ENCODE measurements at places on chromosomes 4 and X. TPM values are rescaled to one million over a fixed set of nuclear protein-coding genes. Genes with fewer than 3 reads are reported as not detected.

DNA sequence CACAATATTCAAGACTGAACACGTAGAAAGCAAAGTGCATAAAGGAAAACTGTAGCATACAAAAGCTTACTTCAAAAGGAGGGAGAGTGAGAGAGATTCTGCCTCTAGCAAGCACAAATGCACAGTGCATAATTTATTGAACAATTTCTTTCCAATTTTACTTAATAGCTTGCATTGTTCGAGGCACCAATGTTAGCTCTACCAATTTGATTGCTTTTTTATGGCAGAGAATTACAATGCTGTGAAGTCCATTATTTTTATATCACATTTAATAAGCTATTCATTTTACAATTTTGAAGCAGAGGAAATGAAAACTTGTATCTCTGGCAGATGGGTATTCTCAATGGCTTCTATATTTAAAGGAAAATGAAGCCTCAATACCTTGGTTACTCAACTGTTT, 331.7 kb downstream of the GPM6A start:
- no peak for DNase-seq

The GABRG1 gene
- not detected for total RNA-seq

The LGI2 gene
- 5.0 TPM for total RNA-seq

The HSFX1 gene
- total RNA-seq, result 2.0 TPM

DNA sequence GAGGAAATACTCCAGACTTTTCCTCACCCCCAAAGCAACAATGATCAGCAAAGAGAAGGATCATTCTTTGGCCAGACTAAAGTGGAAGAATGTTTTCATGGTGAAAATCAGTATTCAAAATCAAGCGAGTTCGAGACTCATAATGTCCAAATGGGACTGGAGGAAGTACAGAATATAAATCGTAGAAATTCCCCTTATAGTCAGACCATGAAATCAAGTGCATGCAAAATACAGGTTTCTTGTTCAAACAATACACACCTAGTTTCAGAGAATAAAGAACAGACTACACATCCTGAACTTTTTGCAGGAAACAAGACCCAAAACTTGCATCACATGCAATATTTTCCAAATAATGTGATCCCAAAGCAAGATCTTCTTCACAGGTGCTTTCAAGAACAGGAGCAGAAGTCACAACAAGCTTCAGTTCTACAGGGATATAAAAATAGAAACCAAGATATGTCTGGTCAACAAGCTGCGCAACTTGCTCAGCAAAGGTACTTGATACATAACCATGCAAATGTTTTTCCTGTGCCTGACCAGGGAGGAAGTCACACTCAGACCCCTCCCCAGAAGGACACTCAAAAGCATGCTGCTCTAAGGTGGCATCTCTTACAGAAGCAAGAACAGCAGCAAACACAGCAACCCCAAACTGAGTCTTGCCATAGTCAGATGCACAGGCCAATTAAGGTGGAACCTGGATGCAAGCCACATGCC, 89.7 kb downstream of the TET2 start:
- no peak for DNase-seq

GRCh38 chrX:12814420-12814819, 23.2 kb downstream of the PRPS2 start:
- no peak for DNase-seq

GRCh38 chr4:63430105-63430504, 979.1 kb downstream of the TECRL start:
- no peak for DNase-seq

The NLGN4X gene
- total RNA-seq, result 2.0 TPM

DNA sequence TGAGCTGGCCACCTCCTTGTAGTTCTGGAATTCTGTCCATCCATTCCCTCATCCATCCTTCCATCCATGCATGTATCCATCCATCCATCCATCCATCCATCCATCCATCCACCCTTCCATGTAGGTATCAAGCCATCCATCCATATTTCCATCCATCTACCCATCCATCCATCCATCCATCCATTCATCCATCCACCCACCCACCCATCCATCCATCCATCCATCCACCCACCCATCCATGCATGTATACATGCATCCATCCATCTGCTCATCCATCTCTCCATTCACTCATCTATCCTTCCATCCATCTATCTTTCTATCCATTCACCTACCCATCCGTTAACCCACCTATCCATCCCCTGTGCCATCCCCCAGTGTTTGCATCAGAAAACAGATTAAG, 153.6 kb upstream of the STX18 start:
- DNase-seq, result no peak

DNA sequence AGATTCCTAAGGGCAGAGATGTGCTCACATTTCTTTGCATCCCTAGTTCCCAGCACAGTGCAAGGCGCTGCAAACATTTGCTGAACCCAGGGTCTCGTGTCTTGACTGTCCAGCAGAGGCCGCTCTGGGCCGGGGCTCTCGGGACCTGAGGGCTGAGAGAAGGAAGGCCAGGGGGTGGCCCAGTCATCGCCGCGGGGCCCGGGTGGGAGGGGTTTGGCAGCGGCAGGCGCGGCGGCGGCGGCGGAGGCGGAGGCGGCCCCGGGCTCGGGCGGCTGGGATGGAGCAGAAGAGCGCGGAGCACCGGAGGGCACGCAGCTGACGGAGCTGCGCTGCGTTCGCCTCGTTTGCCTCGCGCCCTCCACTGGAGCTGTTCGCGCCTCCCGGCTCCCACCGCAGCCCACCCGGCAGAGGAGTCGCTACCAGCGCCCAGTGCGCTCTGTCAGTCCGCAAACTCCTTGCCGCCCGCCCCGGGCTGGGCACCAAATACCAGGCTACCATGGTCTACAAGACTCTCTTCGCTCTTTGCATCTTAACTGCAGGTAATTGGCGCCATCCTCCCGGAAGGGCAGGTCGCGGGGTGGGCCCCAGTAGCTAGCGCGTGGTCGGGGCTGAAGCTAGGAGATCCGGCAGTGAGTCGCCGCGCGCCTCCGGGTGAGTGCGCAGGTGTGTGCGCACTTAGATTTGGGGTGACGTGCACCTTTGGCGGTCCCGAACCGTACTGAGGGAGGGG, at the start of gene PARM1:
TSS of gene PARM1 (plus strand) at position 285 of the 730 bp plus-strand sequence. CDS start at position 497, 212 bp downstream.
- peak; percentile 92 for DNase-seq

The CYBB gene
- total RNA-seq, result 9.8 TPM

- DNase-seq, result no peak
Observed at GRCh38 chr4:158816955-158817354, 48.1 kb downstream of the FNIP2 start.

GRCh38 chrX:131704136-131704695, 160.3 kb downstream of the OR13H1 start:
- peak; percentile 91 for DNase-seq

The CXorf66 gene
- total RNA-seq, result not detected

The PRRG1 gene
- 9.8 TPM for total RNA-seq

DNA sequence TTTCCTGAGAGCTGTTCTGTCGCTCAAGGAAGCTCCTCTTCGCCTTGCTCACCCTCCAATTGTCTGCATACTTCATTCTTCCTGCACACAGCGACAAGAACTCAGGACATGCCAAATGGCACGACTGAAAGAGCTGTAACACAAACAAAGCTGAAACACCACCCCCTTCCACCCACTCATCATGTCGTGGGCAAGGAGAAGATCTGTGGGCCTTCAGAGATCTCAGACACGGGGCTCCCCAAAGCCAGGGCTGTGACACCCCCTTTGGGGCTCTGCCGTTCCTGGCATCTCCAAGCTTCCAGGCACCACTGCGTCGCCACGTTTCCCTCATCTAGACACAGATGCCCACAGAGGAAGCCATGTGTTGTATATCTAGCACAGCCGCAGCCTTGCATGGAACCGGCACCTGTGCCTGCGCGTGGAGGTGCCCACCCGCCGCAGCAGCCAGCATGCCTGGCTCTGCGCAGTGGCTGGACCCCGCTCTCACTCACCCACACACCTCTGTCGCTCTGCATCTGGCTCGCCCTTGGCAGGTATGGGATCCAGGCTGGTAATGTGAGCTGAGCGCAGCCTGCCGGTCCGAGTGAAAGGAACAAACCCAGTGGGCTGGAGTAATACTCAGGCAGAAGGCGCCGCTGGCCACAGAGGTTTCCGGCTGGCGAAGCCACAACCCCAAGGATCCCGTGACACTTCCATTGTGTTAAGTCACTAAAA, 676.4 kb upstream of the INTU start:
- no peak for DNase-seq

GRCh38 chr4:6942238-6942800, 32.7 kb downstream of the TBC1D14 start:
- DNase-seq, result no peak

DNA sequence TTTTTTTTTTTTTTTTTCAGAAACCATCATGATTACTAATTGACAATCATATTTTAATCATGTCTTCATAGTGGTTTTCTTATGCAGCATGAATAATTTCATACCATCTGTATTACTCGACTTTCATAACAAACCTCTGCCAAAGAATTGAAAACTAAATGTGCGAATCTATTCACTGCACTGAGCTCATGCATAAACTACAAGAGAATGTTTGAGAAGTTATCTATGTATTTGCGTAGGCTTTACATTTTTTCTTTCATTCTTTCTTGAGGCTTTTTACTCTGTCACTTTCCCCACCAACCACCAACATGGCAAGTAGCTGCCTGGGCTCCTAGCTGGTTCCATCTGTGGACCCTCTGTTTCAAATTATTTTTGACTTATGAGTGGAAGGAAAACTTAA, 1761.0 kb downstream of the STIM2 start:
- DNase-seq, result no peak

DNA sequence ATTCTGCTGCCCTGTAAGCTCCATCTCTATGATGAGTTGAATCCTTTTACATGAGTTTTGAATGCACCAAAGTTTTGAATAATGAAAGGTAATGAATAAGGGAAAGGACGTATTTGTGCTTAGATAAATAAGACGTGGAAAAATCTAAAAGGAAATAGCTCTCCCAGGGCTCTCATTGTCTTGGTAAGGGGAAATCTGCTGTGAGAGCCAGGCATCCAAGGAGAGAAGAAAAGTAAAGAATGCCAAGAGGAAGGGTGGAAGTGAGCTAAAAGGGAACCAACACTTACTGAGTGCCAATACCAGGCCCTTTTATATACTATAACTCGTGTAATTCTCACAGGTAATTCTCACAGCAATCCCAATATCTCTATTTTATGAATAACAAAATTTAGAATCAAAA, 62.6 kb upstream of the KLHL13 start:
- DNase-seq, result no peak

- DNase-seq, result no peak
Observed at GRCh38 chrX:38975368-38975942, 174.2 kb downstream of the MID1IP1 start.

- DNase-seq, result no peak
Observed at GRCh38 chr4:54719378-54719777, 61.6 kb downstream of the KIT start.

The ALAS2 gene
- total RNA-seq, result 5.6 TPM

The HTR2C gene
- total RNA-seq, result not detected

The FRMPD4 gene
- total RNA-seq, result 2.0 TPM

- no peak for DNase-seq
Observed at GRCh38 chr4:154009788-154010187, 220.9 kb upstream of the SFRP2 start.

DNA sequence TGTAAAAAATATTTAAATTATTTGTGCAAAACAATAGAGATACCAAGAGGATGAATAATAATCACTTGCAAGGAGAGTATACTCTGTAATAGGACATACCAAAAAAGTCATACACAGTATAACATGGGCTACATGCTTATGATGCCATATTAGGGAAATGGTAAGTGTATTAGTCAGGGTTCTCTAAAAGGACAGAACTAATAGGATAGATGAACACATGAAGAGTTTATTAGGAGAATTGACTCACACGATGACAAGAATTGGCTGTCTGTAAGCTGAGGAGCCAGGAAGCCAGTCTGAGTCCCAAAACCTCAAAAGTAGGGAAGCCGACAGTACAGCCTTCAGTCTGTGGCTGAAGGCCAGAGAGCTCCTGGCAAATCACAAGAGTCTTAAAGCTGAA, 151.2 kb downstream of the DTHD1 start:
- DNase-seq, result no peak

GRCh38 chrX:22666441-22666840, 333.3 kb upstream of the DDX53 start:
- DNase-seq, result no peak

The ZNF157 gene
- 0.11 TPM for total RNA-seq

DNA sequence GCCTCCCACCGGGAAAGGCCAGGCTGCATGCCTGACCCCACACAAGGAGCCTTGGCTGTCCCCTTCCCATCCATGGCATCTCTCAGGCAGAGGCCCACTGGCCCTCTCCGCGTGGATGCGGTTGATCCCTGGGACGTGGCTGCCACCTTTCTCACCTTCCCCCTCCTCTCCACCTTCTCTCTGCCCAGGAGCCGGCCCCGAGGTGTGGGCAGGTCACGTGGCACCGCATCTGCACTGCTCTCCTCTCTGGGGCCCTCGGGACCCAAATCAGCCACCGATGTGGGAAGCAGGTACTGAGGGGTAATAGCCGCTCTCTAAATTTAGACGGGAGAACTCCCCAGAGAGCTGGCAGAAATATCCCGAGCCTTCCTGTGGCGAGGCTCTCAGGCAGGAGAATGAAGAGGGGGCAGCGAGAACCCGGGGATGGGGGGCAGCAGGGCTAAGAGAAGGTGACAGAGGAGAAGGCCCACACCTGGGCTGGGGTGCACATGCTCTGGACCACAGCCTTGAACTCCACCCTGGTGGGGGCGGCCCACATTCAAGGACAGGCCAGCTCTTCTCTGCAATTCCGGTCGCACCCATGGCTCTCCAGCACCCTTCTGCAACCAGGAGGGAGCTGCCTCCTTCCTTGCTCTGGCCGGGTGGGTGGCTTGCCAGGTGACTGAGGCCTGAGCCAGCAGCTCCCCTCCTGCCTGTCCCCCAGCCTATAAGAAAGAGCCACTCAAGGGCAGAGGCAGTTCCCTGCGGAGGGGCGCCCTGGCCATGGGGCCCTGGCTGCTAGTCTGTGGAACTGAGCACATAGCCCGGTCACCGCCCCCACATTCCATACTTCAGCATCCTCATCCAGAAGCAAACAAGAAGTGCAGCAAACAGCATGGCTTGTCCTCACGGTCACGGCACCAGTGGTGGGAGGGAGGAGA, 9.6 kb upstream of the DUSP9 start:
- DNase-seq, result peak; percentile 62

All from cardiac septum (tissue), 1 donor.